AG08396 (cell line): ENCODE measurements at places on chromosomes 13 and 19.

GRCh38 chr13:38684714-38685113 lies 2.2 kb upstream of the FREM2 start:
- DNase-seq, result no peak

DNA sequence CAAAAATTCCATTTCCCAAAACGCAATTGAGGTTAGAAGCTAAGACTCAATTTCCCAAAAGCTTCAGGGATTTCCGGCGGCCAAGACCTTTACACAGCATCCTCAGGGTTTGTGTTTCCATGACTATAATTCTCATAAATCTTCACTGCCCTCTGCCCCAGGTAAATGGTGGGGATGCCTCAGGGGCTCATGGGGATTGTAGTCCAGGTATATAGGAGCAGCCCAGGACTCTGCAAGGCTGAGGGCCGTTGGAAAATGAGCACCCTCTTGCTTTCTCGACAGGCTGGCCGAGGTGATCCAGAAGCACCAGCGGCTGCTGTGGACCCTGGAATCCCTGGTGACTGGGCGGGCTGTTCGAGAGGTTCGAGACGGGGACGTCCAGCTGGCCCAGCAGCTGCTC lies 6.4 kb downstream of the ALDH16A1 start:
- no peak for DNase-seq

DNA sequence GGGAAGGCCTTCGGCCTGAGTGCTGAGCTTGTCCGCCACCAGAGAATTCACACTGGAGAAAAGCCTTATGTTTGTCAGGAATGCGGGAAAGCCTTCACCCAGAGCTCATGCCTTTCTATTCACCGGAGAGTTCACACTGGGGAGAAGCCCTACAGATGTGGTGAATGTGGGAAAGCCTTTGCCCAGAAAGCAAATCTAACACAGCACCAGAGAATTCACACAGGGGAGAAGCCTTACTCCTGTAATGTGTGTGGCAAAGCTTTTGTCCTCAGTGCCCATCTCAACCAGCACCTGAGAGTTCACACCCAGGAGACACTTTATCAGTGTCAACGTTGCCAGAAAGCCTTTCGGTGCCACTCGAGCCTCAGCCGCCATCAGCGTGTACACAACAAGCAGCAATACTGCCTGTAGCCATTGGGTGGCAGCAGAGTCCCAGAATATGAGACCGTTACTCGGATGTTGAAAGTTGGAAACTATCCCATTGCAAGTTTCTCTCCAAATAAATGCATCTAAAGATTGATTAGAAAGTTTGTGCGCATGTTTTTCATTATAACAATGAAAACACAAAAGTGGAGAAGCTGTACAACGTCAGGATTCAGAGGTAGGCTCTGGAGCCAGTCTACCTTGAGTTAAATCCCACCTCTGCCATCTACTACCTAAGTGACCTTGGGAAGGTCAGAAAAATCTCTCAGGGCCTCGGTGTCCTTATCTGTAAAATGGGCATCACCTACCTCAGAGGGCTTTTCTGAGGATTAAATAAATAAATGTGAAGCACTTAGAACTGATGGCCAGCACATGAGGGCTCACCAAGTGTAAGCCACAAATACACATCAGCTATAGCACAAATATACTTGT lies 21.1 kb downstream of the ZNF473 start:
- peak; percentile 25 for DNase-seq

- no peak for DNase-seq
Observed at GRCh38 chr19:52307275-52307674, 10.3 kb downstream of the ZNF480 start.

- no peak for DNase-seq
Observed at GRCh38 chr13:74819549-74819948, 662.4 kb downstream of the TBC1D4 start.

GRCh38 chr13:34512817-34513216 lies 429.3 kb upstream of the NBEA start:
- DNase-seq, result no peak

- DNase-seq, result no peak
Observed at GRCh38 chr13:106011600-106011999, 523.9 kb downstream of the EFNB2 start.

GRCh38 chr19:31970027-31970461 lies 375.4 kb upstream of the ZNF507 start:
- no peak for DNase-seq

DNA sequence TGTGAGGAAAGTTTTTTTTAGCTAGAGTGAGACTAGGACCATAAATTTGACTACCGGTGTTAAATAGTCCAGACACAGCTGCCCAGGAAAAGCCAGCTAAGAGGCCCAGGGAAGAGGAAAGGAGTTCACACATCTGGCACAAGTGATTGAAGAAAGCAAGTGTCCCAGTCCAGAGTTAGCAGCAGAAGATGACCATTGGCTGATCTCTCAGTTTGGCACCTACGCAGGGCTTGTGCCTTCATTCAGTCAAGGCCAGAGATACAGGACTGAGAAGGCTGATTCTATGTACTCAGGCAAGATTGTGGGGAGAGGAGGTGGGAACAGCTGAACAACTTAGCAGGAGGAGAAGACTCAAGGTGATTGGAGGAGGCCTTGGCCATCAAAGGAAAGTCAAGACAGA lies 575.0 kb upstream of the KLF12 start:
- DNase-seq, result no peak

- peak; percentile 23 for DNase-seq
Observed at GRCh38 chr13:32381539-32381938, 46.4 kb downstream of the N4BP2L1 start.

- no peak for DNase-seq
Observed at GRCh38 chr13:111883571-111884343, 183.2 kb upstream of the SOX1 start.

DNA sequence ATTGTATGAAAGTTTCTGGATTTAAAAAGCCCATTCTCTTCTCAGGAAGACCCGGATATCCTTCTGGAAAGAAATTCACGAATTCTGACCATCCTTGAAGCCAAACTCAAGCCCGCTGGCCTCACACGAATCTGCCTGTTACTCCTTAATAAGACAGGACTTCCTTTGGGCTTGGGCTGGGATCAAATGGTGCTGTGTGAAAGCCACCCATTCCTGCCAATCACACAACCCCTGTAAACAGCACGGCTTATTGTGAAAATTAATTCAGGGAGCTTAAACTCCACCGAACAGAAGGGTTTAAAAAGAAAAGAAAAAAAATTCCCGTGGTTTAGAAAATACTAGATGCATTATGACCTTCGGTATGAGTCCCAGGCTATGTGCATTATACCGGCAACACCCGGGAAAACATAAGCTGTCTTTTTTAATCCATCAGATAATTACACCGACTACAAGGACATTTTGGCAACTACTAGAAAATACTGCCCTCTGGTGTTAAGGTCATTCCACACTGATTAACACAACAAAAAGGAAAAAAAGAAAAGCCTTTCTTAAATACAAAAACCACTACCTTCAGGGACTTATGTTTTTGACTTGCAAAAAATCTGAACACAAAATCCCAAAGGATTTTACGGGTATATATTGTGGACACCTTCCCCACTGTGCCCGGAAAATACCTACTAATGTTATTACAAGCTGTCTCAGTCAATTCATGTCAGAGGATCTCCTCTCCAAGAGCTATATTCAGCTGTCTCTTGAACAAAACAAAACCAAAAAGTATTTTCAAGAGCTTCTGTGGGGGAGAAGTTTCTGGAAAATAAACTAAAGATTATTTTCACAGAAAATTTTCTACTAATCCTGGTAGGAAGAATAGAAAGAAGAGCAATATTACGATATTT lies 76.0 kb upstream of the LSM14A start:
- peak; percentile 45 for DNase-seq

GRCh38 chr13:110340812-110341444 lies 33.8 kb downstream of the COL4A2 start:
- peak; percentile 74 for DNase-seq

DNA sequence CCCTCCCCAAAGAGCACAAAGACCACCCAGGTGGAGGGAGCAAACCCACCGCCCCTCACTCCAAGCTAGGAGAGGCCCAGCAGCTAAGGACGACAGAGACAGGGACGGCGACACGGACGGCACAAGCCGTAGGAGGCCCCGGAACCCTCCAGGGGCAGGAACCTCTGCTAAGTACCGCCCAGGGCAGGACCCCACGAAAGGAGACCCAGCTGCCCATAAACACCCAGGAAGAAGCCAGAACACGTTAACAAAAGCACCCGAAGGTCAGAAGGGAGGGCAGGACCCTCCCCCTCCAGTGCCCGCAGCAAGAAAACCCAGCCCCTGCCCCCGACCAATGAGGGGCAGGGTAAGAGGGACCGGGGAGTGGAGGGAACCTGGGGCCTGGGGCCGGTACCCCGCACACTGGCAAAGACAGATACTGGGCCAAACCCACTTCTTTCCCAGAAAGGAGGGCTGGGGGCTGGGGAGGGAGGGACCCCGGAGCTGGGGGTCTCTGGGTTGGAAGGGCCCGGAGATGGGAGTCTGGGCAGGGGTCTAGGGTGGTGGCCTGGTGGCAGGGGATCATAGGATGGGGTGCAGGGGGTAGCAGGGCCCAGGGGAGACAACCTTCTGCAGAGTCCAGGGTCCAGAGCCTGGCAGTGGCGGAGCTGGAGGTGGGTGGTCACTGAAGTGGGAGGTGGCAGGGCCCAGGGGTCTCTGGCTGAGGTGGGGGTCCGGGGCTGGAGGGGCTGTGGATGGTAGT lies 2.4 kb downstream of the BTBD2 start:
- DNase-seq, result no peak

GRCh38 chr13:25899952-25900351 lies 151.9 kb downstream of the SHISA2 start:
- no peak for DNase-seq

DNA sequence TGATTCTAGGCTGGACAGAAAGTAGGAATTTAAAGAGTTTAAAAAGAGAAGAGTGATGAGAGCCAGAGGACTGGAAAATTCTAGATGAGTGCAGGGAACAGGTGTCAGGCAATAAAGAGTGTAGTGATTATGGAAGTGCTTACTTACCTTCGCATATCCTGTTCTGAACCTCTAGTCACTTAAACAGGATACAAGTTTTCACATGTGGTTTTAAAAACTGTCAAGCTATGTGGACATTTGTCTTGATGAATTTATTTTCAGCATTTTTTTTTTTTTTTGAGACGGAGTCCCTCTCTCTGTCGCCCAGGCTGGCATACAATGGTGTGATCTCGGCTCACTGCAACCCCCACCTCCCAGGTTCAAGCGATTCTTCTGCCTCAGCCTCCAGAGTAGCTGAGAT lies 34.3 kb upstream of the IL17D start:
- DNase-seq, result no peak

DNA sequence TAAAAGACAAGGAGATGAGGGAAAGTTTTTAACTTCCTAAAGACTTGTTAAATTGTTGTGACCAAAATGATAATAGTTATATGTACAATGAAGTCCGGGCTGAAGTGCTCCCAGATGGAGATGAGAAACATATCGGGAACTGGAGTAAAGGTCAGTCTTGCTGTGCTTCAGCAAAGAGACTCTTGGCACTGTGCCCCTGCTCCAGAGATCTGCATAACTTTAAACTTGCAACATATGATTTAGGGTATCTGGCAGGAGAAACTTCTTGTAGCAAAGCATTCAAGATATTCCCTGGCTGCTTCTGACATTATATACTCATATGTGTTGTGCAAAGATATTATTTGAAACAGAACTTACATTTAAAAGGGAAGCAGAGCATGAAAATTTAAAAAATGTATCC lies 786.6 kb upstream of the SLITRK6 start:
- DNase-seq, result no peak

DNA sequence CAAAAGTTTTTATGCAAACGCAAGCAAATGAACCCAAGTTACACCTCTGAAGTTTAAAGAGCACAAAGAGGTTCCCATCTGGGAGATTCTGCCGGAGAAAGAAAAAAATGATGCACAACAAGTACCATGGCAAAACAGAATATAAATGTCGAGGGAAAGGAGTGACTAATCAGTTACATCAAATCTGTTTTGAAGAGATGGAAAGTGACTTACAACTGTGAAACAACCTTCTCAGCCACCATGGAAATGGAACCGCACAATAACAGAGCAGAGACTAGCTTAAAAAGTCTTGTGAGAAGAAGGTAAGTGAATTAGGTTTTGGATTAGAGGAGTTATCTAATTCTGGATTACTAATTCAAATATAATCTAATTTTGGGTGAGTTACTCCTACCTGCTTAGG lies 2.4 kb downstream of the HSPH1 start:
- DNase-seq, result no peak

DNA sequence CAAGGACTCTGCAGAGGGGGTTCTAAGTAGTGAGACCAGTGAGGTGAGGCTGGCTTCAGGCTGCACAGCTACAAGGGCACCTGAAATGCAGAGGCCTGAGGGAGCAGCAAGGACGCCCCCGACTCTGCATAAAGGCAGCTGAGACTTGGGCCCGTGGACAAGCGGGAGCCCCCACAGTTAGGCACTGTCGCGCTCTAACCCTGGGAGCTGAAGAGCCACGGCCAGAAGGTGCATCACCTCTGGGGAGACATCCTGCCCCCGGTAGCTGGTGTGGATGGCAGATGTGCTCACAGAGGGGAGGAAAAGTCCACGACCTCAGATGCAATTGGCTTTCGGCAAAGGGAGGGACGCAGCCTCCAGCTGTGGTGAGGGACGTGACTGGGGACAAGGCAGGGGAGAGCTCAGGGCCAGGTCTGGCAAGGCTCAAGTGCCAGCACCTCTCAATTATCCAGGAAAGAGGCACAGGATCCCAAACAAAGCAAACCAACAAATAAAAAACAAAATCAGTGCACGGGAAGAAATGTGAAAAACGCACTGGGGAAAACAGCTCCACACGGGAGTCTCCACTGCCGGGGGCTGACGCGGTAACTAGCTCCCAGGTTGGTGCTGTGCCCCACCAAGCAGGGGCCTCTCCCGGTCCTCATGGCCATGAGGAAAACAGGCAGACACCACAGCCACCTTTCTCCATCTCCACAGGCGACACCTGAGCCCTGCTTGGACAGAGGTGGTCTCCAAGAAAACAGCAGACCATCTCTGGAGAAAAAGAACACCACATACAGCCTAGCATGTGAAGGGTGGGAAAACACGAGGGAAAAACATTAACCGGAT lies 23.0 kb upstream of the PLPP2 start:
- no peak for DNase-seq

GRCh38 chr13:23570099-23570920 lies at the start of gene TNFRSF19:
Gene TNFRSF19, plus strand, starts transcription at chr13:23570412. Its CDS starts 19,772 bp downstream, at chr13:23590184.
- DNase-seq, result peak; percentile 54

- no peak for DNase-seq
Observed at GRCh38 chr19:1132552-1133383, 29.0 kb downstream of the GPX4 start.

- DNase-seq, result no peak
Observed at GRCh38 chr19:10395003-10395402, 8.3 kb downstream of the CDC37 start.

GRCh38 chr19:2477732-2478191 lies 1.8 kb downstream of the GADD45B start:
- peak; percentile 49 for DNase-seq
